ENCODE measurements at places on chromosomes 13 and 19.

DNA sequence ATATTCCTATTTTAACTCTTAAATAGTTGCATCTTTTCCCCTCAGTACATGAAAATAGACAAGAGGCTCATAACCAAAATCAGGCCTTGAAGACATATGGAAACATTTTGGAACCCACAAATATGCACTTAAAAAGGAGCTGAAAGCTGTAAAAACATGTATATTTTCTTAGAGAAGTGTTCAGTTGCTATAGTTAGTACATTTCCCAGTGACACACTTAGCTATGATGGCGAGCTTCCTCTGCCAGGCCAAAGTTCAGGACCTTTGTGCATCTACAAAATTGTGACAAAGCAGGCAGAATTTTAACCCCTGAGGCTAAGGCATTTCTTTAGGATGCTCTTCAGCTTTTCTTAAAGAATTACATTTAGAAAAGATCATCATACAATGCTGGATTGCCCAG lies 54.5 kb downstream of the RCBTB2 start:
- peaks cover 11% of the 10 kb centered on the region for H3K36me3 ChIP-seq

DNA sequence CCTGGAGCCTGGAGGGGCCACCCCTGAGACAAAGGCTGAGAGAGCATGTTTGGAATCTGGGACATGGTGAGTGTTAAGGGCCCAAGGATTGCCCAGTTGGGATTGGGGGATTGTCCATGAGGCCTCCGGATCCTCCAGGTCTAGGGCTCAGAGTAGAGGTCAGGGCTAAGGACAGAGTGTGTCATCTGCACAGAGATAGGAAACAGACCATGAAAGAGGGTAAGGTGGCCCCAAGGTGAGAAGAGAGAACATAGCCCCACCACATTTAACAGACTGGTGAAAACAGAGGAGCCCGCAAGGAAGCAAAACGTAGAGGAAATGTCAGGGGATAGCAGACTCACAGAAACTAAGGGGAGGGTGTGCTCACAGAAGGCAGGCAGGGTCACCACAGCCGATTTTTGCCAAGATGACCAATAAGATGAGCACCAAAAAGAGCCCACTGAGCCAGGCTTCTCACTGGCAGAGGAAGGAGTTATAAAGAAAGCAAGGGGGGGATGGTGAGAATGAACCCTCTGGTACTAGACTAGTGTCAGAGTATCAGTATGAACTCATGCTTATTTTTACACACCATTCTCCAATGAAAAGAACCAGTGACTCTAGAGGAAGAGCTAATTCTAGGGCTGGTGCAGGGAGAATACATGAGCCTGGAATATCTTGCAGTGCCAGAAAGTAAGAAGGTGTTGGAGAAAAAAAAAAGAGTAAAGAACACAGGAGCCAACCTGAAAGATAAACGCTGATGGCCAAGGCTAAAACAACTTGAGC lies 17.5 kb downstream of the DYRK1B start:
- no peaks in the 10 kb centered on the region for H3K27me3 ChIP-seq
- H3K27ac ChIP-seq: no peak overlapping the region
- no peak for DNase-seq
- no peaks in the 10 kb centered on the region for H3K4me1 ChIP-seq

GRCh38 chr13:55615081-55615480 lies 1525.6 kb upstream of the PRR20A start:
- H3K27ac ChIP-seq: no peak overlapping the region
- H3K36me3 ChIP-seq: no peaks in the 10 kb centered on the region
- H3K27me3 ChIP-seq: no peaks in the 10 kb centered on the region
- DNase-seq: no peak

- H3K36me3 ChIP-seq: no peaks in the 10 kb centered on the region
- no peaks in the 10 kb centered on the region for H3K27me3 ChIP-seq
- H3K4me3 ChIP-seq: peak overlapping the region; percentile 78
- H3K4me1 ChIP-seq: peaks cover 32% of the 10 kb centered on the region
- peak overlapping the region; percentile 99 for H3K27ac ChIP-seq
Observed at GRCh38 chr13:44578067-44578400, 1.9 kb upstream of the TSC22D1 start.

GRCh38 chr19:18205200-18205892 lies 1.5 kb upstream of the RAB3A start:
- H3K4me1 ChIP-seq: peaks cover 27% of the 10 kb centered on the region
- peak overlapping the region; percentile 94 for H3K27ac ChIP-seq
- no peaks in the 10 kb centered on the region for H3K36me3 ChIP-seq

- H3K4me3 ChIP-seq: no peak overlapping the region
- DNase-seq: no peak
- H3K27me3 ChIP-seq: no peaks in the 10 kb centered on the region
- no peaks in the 10 kb centered on the region for H3K4me1 ChIP-seq
Observed at GRCh38 chr13:49071341-49071937, 95.7 kb downstream of the FNDC3A start.

GRCh38 chr19:24054044-24054935 lies 32.7 kb upstream of the ZNF254 start:
- H3K27ac ChIP-seq: peak overlapping the region; percentile 49
- H3K4me3 ChIP-seq: no peak overlapping the region
- peaks cover 8% of the 10 kb centered on the region for H3K4me1 ChIP-seq
- peaks cover 81% of the 10 kb centered on the region for H3K36me3 ChIP-seq
- H3K27me3 ChIP-seq: no peaks in the 10 kb centered on the region

- peaks cover 7% of the 10 kb centered on the region for H3K27me3 ChIP-seq
- H3K27ac ChIP-seq: peak within 1 kb of the TSS; percentile 81
- H3K36me3 ChIP-seq: no peaks in the 10 kb centered on the region
- DNase-seq: peak; percentile 97
Observed at GRCh38 chr13:26557393-26558073, at the start of gene WASF3. Gene WASF3, plus strand, starts transcription at chr13:26557683. Its CDS starts 84,588 bp downstream, at chr13:26642271.

DNA sequence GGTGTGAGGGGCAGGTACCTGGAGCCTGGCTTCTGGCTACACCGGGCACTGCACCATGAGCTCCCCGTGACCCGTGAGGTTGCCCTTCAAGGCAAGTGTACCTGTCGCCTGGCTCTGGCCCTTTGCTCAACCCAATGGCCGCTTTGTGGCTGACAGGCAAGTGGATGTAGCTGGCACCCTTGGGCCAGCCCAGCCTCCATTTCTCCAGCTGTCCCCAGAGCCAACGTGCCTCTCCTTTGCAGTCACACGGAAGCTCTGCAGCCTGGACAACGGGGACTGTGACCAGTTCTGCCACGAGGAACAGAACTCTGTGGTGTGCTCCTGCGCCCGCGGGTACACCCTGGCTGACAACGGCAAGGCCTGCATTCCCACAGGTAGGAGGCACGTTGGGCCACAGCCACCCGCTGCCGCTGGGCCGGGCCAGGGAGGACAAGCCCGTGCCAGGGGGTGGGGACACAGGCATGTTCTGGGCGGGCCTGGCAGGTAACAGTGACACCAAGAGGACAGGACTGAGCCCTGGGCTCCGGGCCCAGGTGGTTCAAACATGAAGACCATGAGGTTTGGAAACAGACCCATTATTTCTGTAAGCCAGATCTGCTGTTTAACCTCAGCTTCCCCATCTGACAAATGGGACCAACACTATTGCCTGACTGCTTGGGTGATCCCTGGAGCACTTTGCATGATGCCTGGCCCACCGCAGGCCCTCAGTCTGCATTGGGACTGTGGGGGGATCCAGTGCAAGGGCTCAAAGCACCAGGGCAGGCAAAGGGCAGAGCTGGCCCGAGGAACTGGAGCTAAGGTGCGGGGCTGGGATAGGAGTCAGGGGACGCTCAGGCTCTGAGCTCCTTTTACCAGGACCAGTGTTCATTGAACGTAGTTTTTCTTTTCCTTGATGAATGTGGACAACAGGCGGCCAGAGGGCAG lies 17.5 kb upstream of the PROZ start:
- H3K27me3 ChIP-seq: no peaks in the 10 kb centered on the region
- no peaks in the 10 kb centered on the region for H3K4me1 ChIP-seq
- no peaks in the 10 kb centered on the region for H3K36me3 ChIP-seq
- DNase-seq: no peak

DNA sequence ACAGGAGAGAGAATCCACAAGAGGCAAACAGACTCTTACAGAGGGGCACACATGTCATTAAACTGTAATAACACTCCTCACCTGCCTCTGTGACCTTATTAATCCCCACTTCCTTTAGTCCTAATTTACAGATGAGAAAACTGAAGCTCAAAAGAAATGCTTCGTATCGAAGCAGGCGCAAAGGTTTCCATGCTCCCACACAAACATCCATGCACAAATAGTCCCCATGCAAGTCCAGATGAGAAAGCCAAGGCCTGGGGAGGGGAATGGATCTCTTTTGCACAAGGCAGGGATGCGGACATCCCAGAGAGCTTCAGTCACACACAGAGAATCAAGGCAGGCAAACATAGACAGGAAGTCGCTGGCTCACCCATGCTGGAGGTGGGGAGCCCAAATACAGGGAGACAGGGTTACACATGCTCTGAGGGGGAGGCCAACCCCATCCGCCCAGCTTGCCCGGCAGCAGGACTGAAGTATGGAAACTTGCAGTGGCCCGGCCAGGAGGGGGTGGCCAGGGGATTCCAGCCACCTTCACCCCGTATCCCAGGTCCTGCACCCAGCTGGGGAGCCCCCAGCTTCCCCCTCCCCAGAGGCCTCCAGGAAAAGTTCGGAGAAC lies 468 bp downstream of the S1PR5 start:
- H3K36me3 ChIP-seq: peaks cover 13% of the 10 kb centered on the region
- DNase-seq: no peak
- H3K27ac ChIP-seq: peak overlapping the region; percentile 78

DNA sequence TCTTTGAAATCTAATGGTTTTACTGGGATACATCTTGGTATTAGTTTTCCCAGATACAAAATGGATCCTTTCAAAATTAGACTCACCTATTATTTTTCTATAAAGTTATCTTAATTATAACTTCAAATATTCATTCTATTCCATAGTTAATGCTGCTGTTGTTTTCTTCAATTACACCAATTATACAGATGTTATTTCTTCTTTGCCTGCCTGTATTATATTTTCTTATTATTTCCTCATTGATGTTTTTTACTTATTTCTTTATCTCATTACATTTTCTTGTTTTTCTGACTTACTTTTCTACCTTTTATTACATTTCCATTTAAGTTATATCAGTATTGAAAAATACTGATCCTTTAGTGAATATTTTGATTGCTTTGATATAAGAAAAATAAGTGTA lies 40.9 kb downstream of the SPACA7 start:
- no peaks in the 10 kb centered on the region for H3K27me3 ChIP-seq
- no peaks in the 10 kb centered on the region for H3K4me1 ChIP-seq
- no peak for DNase-seq
- H3K36me3 ChIP-seq: no peaks in the 10 kb centered on the region

DNA sequence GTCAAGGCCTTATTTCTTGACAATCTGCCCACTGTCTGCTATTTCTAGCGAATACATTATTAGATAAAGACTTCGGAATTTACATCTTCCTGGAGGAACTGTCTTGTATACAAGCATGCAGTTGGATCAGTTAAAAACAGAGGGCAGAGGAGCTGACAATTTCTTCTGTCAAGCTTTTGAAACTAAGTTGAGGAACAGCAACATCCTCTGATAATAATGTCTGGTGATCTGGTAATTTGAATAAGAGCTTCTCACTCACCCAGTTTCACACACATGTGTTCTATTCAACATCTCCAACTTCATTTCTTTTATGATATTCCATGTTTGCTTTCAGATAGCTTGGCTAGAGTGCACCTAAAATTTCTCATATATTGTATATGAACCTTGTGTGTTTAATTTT lies 50.2 kb downstream of the MTMR6 start:
- no peak for DNase-seq
- no peak overlapping the region for H3K4me3 ChIP-seq
- no peak overlapping the region for H3K27ac ChIP-seq
- H3K27me3 ChIP-seq: no peaks in the 10 kb centered on the region
- H3K4me1 ChIP-seq: no peaks in the 10 kb centered on the region

- no peak overlapping the region for H3K27ac ChIP-seq
- no peak for DNase-seq
- H3K27me3 ChIP-seq: no peaks in the 10 kb centered on the region
- no peak overlapping the region for H3K4me3 ChIP-seq
- H3K36me3 ChIP-seq: no peaks in the 10 kb centered on the region
- H3K4me1 ChIP-seq: peaks cover 4% of the 10 kb centered on the region
Observed at GRCh38 chr13:39506559-39507390, 96.2 kb downstream of the LHFPL6 start.

- no peak for DNase-seq
- H3K27ac ChIP-seq: no peak overlapping the region
- H3K4me3 ChIP-seq: no peak overlapping the region
- H3K4me1 ChIP-seq: no peaks in the 10 kb centered on the region
- H3K36me3 ChIP-seq: no peaks in the 10 kb centered on the region
Observed at GRCh38 chr13:72390909-72391308, 336.5 kb downstream of the MZT1 start.

DNA sequence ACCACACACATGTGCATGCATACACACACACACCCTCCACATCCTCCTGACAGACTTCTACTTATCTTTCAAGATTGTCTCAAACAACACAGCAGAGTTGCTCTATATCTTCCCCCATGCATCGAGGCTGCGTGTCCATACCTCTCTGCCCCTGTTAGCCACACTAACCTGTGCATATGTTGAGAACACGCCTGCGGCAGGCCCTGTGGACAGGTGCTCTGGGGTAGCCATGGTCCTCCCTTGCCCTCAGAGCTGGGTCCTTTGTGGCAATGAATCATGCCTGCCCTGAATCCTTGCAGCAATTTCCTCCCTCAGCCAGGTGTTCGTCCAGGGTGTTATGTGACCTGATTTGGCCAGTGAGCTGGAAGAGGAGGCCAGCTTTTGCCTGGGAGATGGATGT lies 213.3 kb downstream of the KATNAL1 start:
- no peak overlapping the region for H3K27ac ChIP-seq
- no peaks in the 10 kb centered on the region for H3K27me3 ChIP-seq
- no peaks in the 10 kb centered on the region for H3K4me1 ChIP-seq
- no peaks in the 10 kb centered on the region for H3K36me3 ChIP-seq
- no peak for DNase-seq

- H3K27ac ChIP-seq: no peak overlapping the region
- H3K27me3 ChIP-seq: no peaks in the 10 kb centered on the region
- H3K4me3 ChIP-seq: no peak overlapping the region
Observed at GRCh38 chr13:30300596-30300995, 6.8 kb downstream of the KATNAL1 start.

GRCh38 chr19:45087531-45087930 lies 5.4 kb upstream of the PPP1R37 start:
- peaks cover 20% of the 10 kb centered on the region for H3K36me3 ChIP-seq
- no peak for DNase-seq
- no peaks in the 10 kb centered on the region for H3K27me3 ChIP-seq

DNA sequence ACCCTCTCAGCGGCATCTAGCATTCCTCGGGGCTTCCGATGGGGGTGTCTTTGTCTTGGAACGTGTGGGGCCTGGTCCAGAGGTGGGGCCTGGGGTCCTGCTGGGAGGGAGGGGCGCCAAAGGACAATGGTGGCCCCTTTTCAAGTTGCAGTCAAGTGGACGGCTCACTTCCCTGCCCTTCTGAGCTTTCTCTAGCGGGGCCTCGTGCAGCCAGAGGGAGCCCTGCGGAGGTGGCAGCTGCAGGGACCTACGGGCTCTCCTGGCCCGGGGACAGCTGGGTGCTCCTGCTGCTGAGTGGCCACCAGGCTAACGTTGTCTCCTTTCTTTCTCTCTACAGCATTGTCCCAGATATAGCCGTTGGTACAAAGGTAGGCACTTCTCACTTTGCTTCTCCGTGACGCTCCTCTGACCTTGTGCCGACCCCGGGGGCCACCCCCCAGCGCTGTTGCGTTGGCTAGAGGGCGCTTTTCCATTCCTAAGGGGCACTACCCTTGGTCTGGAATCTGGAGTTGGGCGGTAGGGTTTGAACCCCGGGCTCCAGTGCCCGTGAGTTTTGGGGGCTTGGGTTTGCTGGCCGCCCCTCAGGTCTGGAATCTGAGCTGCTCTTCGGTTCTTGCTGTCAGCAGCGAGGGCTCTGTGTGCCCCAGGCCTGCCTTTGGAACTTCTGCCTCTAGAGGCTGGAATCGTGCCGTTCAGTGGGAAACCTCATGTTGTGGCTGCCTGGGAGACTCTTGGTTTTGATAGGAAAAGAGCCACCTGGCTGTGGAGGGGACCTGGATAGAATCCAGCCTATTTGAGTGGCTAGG lies 2.0 kb downstream of the PTBP1 start:
- peak overlapping the region; percentile 69 for H3K4me3 ChIP-seq
- H3K4me1 ChIP-seq: peaks cover 67% of the 10 kb centered on the region
- H3K27ac ChIP-seq: peak overlapping the region; percentile 100
- DNase-seq: no peak
- peaks cover 11% of the 10 kb centered on the region for H3K36me3 ChIP-seq

All from suprapubic skin (tissue), 4 donors.